ENCODE measurements at places on chromosomes 13 and 19. TPM values are rescaled to one million over a fixed set of nuclear protein-coding genes. Genes with fewer than 3 reads are reported as not detected.

The CYP4F2 gene
- total RNA-seq: not detected

GRCh38 chr13:112005925-112006324 lies 61.0 kb upstream of the SOX1 start:
- DNase-seq: no peak

DNA sequence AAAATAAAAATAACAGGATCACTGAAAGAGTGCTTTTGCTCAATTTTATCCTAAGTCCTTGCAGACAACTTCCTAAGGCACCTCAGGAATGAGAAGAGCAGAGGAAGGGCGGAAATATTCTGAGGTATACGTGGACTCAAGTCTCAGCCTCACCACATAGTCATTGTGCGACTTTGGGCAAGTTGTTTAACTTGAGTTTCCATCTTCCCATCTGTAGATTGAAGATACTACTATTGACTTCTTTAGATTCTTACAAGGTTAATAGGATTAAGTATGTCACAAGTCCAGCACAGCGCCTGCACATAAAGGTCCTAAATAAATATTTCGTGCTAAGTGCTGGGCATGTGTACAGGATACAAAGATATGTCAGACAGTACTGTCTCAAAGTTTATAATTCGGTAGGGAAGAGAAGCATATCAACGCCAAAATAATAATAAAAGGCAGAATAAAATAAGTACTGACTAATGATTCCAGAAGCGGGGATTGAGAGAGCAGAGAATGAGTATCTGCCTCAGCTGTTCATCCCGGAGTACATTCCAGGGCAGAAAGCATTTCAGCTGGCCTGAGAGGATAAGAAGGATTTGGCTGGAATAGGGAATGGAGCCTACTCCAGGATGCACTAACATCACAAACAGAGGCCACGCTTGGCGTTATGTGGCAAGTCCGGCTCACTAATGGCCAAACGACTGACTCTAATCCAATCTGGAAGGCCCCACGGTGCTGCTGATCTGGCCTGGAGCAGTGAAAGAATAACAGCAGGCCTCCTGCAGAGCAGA lies 139.7 kb downstream of the FLT1 start:
- no peak for DNase-seq

GRCh38 chr19:29834991-29835846 lies 23.4 kb downstream of the CCNE1 start:
- no peak for DNase-seq
